Mucosa of gallbladder (tissue), 1 donor: ENCODE measurements at places on chromosomes 6 and 20.

GRCh38 chr6:45835721-45836437 lies 179.8 kb downstream of the CLIC5 start:
- DNase-seq: no peak

- peak; percentile 35 for DNase-seq
Observed at GRCh38 chr6:34182751-34183531, 37.1 kb upstream of the GRM4 start.

GRCh38 chr20:64083378-64083803 lies 807 bp downstream of the LKAAEAR1 start:
- DNase-seq: peak; percentile 57

DNA sequence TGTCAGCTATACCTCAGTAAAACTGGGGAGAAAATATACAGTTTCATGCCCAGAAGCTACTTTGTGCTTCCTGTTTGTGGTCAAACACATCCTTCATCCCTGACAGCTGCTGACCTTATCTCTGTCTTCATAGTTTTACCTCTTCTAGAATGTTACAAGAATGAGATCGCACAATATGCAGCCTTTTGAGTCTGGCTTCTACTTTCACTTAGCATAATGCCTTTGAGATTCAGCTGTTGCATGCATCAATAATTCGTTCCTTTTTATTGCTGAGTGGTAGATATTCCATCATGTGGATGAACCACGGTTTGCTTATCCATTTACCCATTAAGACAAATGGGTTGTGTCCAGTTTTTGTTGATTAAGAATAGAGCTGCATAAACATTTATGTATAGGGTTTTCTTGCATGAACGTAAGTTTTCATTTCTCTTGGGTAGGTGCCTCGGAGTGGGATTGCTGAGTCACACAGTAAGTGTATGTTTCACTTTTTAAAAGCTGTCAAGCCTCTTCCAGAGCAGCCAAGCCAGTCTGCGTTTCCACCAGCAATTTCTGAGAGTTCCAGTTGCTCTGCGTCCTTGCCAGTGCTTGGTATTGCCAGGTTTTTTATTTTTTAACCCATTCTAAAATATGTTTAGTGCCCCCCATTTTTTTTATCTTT lies 86.6 kb upstream of the PAX1 start:
- DNase-seq: no peak

DNA sequence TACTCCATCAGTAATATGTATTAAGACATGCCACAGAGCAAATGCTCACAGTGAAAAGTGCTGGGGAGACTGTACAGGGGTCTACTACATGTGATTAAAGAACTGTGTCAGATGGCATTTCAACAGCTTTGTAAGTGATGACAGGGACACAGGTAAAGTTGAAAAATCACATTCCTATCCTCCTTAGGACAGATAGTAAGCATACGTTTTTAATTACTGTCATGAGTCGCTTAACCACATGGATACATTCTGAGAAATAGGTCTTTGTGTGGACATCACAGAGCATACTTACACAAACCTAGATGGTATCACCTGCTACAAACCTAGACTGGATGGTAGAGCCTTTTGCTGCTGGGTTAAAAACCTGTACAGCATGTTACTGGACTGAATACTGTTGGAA lies 645.8 kb upstream of the AGPAT4 start:
- DNase-seq: no peak

- DNase-seq: no peak
Observed at GRCh38 chr20:21826976-21827375, 121.5 kb downstream of the PAX1 start.

DNA sequence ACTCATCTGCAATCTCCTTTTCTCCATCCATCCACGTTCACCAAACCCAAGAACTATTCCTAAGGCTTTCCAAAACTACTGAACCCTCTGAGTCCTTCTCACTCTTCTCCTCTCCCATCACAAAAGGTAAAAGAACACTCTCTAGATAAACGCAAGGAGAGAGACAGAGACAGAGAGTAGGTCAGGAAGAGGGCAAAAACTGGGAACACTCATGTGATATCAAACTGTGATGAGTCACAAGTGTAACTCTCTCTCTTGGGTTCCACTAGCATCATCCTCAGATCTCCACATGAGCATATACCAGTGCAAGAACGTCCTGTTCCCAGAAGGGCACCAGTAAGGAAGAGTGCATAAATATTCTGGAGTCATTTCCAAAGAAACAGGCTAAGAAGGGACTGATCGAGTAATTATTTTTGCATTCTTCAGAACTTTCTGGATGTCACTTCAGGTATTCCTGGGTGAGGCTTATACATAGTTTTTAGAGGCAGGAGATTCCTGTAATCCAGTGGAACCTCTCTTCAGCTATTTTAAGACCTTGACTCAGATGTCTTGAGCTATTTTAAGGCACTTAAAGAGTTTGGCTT lies 47.3 kb upstream of the STXBP5 start:
- no peak for DNase-seq

DNA sequence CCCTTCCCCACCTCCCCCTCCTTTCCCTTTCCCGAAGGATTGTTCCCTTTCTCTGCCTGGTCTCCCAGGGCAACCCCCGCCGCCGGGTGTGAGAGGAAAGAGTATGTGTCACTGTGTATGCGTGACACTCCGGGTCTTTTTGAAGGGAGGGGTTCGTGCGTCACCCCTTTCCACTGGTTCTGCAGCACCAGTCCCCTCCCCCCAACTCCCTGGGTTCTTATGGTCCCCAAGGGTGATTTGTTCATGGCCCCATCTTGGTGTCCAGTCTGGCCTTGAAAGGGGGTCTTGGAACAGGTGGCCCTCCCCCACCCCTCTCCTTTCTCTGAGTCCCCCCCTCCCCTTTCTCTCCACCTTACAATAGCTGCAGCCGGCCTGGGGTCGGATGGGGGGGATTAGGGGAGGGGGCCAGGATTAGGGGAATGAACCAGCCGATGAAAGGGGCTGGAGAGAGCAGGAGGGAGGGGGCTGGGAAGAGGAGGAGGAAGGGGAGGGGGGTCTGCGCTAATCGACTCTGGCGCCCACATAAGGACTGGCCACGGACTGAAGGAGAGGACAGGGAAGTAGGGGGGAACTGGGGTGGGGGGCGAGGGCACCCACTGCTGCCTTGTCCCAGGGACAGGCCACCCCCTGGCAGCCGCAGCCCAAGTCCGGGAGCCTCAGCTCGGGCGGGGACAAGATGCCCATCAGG lies 1.3 kb upstream of the RING1 start:
- DNase-seq: no peak

DNA sequence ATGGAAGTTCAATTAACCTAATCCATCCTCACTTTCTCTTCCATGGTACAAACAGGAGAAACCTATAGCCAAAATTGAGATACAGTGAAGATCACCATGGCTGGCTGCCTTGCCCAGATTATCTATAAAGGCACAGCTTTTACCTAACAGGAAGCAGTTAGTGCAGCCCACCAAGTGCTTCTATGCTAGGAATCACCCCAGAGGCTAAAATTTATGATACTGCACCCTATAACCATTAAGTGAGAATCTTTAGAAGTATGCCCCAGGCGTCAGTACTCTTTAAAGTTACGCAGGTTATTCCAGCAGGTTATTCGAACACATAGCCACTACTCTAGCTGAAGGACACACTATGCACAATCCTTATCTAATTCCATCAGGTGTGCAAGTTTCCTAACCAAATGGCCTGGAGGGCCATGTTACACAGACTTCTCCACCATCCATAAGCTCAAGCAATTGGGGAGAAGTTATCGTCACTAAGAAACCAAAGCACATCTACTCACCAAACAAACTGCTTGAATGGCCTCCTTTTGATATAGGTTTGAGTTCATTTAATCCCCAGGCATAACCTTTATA lies 43.1 kb downstream of the MAN1A1 start:
- no peak for DNase-seq

- DNase-seq: no peak
Observed at GRCh38 chr20:38454556-38455473, 17.8 kb upstream of the RALGAPB start.

DNA sequence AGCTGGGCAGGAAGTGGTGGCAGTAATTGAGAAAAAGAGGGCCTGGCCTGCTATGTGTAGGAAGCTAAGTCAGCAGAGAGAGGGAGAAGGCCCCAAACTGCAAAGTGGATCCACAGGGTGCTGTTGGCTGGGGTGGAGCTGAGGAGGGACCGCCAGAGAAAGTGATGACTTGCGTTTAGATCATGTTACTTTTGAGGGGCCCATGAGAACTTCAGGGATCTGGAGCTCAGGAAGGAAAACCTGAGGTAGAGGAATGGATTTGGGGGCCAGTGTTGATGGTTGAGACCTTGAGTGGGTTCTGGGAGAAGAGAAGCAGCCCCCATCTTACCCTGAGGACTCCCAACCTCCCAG lies 155.5 kb downstream of the MRPL14 start:
- DNase-seq: no peak

GRCh38 chr6:44626616-44627015 lies 239.1 kb downstream of the CDC5L start:
- DNase-seq: peak; percentile 27

- DNase-seq: no peak
Observed at GRCh38 chr6:46677314-46677654, 10.4 kb upstream of the TDRD6 start.

- no peak for DNase-seq
Observed at GRCh38 chr20:42441864-42442331, 747.8 kb downstream of the PTPRT start.

DNA sequence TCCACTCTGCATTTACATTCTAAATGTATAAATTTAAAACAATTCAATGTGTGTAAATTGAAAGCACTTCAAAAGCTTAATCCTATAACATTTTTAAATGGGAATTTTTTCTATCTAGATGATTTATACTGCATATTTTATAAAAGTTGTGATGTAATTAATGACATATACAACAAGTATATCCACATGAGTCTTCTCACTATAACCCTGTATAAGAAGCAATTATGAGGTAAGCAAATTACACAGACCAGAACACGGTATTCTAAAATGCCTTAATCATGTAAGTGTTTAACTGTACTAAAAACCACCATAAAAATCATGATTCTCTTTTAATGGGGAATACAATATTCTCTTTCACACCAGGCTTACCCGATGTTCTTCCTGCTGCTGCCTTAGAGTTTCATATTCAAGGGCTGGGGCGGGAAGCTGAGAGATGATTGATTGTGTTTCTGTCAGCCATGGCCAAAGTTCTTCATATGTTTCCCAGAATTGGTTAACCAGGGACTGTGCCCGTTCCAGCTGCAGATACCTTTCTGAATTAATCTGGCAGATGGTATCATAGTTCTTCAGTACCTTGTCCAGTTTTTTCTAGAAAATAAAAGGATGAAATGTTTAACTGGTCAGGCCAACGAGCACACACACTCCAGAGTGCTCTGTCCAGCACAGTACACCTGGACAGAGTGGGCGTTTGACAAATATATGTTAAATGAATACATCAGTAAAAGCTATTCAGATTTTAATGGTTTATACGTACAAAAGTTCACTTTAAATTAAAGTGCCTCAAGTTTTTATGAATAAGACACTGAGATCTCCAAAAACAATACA lies 127.4 kb downstream of the DST start:
- DNase-seq: no peak

- DNase-seq: no peak
Observed at GRCh38 chr6:97129106-97129505, 153.9 kb downstream of the MMS22L start.

GRCh38 chr6:22468256-22468965 lies 101.0 kb upstream of the HDGFL1 start:
- DNase-seq: no peak

GRCh38 chr20:47964149-47964548 lies 178.9 kb upstream of the SULF2 start:
- DNase-seq: no peak

- DNase-seq: peak; percentile 12
Observed at GRCh38 chr20:23244156-23244915, 106.3 kb upstream of the NXT1 start.

DNA sequence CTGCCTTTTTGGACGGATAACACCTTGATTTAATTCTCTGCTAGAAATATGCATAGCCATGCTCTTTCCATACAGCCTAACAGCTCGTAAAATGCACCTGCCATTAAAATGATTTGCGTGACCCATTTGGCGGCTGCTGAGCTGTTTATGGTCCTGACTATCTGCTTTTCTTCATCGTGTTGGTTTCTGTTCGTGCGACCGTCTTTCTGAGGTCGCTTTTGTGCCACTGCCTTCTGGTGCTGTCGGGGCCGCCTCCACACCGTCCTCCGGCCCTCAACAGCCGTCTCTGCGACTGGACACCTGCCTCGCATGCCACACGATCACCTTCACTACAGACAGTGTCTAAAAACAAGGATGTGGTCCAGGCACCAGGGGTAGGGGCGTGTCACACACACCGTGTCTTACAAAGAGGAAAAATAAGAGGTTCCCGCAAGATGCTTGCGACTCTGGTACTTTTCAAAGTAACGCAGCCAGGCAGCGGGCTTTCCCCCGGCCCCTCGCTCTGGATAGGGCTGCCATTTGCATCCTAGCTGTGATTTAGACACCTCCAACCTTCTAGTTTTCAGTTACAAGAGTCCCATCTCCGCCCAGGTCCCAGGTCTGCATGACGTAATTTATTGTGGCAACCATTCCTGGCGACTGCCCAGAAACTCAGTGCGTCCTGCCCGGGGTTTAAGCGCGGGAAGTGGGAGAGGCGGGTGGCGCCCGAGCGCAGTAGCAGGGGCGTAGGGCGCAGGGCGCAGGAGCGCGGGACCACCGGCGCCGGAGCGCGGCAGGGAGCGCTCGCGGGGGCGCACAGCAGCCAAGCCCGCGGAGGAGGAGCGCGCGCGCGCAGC lies at the start of gene STMND1:
TSS of gene STMND1 (plus strand) at position 629 of the 836 bp plus-strand sequence. CDS start 208 bp downstream, outside the sequence.
- DNase-seq: peak; percentile 70

- no peak for DNase-seq
Observed at GRCh38 chr20:60453388-60454246, 495.4 kb downstream of the CDH26 start.

DNA sequence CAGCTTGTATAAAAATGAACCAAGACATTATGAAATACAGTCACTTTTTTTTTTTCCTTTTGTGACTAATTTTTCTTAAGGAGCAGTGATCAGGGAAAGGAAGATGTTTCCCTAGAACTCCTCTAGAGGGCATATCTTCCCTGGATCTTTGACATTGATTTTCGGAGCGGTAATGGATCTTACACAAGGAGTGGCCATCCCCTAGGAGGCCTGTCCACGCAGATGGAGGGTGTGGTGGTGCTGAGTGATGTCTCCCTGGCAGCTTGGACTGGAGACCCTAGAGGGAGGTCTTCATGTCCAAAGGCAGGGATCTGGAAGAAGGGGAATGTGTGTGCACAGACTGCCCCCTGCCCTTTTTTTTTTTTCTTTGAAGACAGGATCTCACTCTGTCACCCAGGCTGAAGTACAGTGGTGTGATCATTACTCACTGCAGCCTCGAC lies 7.0 kb upstream of the KIFC1 start:
- no peak for DNase-seq

- DNase-seq: no peak
Observed at GRCh38 chr20:6863798-6864201, 96.3 kb downstream of the BMP2 start.

DNA sequence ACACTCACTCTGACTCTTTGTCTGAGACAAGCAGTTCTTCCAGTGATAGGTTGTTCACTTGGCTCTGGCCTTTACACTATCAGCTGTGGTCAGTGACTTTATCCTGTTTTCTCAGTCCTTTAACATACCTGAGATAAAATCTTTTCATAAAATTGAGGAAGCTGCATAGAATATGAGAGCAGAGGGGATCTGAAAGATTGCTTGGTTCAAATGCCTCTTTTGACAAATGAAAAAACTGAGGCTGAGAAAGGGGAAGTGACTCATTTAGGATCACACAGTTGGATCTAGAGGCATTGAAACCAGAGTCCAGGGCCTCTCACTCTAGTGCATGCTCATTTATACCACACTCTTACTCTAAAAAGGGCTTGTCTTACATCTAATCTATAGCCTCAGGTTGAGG lies 277.0 kb upstream of the TBX18 start:
- DNase-seq: no peak

GRCh38 chr6:129402244-129402643 lies 307.7 kb downstream of the ARHGAP18 start:
- no peak for DNase-seq

GRCh38 chr20:219290-220115 lies 7.6 kb upstream of the DEFB129 start:
- DNase-seq: no peak
